ENCODE measurements at places on chromosomes 2 and 18.

DNA sequence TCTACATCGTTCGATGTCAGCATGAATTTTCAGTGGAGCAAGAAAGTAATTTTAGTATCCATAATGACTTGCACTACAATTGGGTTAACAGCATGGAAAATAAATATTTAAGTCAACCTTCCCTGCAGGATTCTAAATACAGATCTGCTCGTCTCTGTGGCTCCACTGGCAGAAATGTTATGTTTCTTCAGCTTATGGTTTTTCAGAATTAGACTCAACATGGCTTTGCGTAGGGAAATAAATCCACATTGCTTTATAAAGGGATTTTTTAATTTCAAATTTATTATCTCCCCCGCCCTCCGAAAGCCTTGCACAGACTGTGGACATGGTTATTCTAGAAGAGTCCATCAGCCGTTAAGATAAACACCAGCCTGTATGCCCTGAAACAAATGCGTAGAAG is 18.2 kb downstream of the TNFRSF11A start:
- DNase-seq: no peak

- DNase-seq: no peak
These were observed 104.2 kb downstream of the ZNF521 start for GRCh38 chr18:25247725-25248124.

DNA sequence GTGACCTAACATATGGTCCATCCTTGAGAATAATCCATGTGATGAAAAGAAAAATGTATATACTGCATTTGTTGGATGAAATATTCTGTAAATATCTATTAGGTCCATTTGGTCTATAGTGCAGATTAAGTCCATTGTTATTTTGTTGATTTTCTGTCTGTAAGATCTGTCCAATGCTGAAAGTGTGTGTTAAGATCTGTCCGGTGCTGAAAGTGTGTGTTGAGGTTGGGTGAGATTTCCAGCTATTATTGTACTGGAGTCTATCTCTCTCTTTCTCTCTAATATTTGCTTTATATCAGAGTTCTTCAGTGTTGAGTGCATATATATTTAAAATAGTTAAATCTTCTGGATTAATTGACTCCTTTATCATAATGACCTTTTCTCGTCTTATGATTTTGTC is 828.8 kb upstream of the CRIM1 start:
- DNase-seq: no peak

DNA sequence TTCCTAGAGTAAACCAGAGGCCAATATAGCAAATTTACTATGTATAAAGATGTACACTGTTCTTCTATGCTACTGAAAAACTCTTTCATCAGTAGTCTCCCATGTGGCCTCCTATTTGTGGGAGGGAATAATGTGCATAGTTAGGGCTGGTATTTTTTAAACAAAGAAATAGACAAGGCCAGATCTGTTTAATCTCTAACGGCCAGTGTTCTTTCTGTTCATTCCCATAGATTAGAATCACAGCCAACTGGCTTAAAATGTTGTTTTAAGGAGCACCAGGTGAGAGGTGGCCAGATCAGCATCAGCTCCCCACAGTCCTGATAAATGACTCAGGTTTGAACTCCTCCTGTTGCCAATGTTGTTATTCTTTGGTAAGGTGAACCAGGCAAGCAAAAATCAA is 12.1 kb downstream of the LYPD6 start:
- DNase-seq: no peak

- DNase-seq: no peak
These were observed 189.4 kb upstream of the CWC22 start for GRCh38 chr2:180196419-180196977.

Data from CD4-positive, alpha-beta T cell treated with Interleukin-4 for 1 hour (primary cell).